ENCODE measurements at places on chromosomes 12 and 14.

DNA sequence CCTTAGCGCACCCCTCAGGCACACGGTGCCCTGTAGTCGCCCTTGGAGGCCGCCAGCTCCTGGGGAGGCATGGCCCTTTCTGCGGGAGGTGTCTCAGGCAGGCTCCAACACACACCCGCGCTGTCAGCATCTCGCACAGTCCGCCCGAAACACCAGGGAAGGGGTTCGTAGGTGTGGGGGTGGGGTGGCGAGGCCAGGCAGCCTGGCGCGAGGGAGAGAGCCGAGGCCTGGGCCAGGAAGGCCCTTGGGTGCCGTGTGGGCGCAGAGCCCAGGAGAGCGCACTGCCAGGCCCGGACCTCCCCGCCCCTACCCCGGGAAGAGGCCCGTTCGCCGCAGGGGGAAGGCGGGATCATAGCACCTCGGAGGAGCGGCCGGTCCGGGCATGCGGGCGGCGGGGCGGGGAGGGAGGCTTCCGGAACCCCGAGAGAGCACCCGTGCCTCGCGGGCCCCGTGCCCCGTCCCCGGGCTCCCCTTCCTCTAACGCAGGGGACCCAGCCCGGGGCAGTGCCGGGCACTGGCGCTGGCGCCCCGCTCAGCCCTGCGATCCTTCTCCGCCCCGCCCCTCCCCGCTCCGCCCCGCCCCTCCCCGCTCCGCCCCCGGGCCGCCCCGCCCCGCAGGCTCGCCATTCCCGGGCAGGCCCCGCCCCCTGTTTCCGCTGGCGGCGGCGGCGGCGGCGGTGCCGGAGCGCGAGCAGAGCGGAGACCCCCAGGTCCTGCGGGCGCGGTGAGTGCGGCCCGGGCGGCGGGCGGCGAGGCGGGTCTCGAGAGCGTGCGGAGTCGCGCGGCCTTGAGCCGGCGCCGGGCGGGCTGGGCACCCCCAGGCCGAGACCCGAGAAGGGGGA is at the start of gene TSPAN9:
Gene TSPAN9 (plus strand): TSS at position 650 of the 842 bp plus-strand sequence. CDS start 123,815 bp downstream, outside the sequence.
- peaks cover 77% of the 10 kb centered on the region for H3K4me1 ChIP-seq
- H3K4me3 ChIP-seq = peak within 1 kb of the TSS; percentile 98
- H3K36me3 ChIP-seq = no peaks in the 10 kb centered on the region

GRCh38 chr14:96320605-96321004 is 42.5 kb downstream of the ATG2B start:
- no peak overlapping the region for H3K27ac ChIP-seq
- no peak for DNase-seq
- no peaks in the 10 kb centered on the region for H3K27me3 ChIP-seq
- no peak overlapping the region for H3K4me3 ChIP-seq

GRCh38 chr14:104289507-104289906 is 151.1 kb downstream of the KIF26A start:
- DNase-seq = peak; percentile 5
- no peak overlapping the region for H3K4me3 ChIP-seq
- no peaks in the 10 kb centered on the region for H3K36me3 ChIP-seq
- peaks cover 37% of the 10 kb centered on the region for H3K27me3 ChIP-seq
- peaks cover 5% of the 10 kb centered on the region for H3K4me1 ChIP-seq

- peaks cover 65% of the 10 kb centered on the region for H3K27me3 ChIP-seq
- peak within 1 kb of the TSS; percentile 76 for H3K4me3 ChIP-seq
- no peaks in the 10 kb centered on the region for H3K36me3 ChIP-seq
- DNase-seq = peak; percentile 76
- peaks cover 54% of the 10 kb centered on the region for H3K4me1 ChIP-seq
These were observed at the start of gene SPTB for GRCh38 chr14:64879635-64880220. SPTB (minus strand) TSS chr14:64879907; CDS start chr14:64823094, 56,813 bp downstream.

DNA sequence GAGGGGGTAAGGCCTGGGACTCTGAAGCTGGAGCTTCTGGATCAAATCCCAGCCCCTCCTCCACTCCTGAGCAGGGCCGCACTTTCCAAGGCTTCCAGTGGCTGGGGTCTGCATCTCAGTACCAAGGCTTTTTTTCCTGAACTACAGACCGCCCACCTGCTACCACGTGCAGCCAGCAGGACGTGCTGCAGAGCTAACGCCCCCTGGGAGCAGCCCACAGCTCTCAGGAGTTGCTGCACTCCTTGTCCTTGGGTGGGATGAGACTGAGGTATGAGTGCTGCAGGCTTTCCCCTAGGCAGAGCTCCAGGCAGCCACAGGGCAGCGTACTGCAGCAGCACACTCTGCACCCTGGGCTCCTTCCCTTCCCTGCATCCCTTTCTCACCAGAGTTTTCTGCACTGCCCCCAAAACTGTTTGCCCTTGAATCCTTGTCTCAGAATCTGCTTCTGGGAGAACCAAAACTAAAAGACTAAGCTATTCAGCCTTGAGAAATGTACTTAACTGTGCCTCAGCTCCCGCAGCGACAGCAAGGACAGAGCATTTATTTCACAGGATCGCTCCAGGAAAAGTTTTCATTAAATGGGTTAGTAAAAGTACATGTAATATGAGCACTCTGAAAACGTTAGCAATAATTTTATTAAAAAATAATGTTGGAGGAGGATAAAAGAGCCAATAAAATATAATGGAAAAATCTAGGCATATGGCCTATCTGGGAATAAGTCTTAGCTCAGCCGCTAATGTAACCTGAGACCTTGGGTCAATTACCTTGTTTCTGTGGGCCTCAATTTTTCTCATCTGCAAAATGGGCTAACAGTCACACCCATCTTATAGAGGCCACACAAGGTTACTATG is 25.5 kb downstream of the RBM19 start:
- H3K36me3 ChIP-seq = peaks cover 98% of the 10 kb centered on the region
- no peak for DNase-seq
- H3K27ac ChIP-seq = no peak overlapping the region

DNA sequence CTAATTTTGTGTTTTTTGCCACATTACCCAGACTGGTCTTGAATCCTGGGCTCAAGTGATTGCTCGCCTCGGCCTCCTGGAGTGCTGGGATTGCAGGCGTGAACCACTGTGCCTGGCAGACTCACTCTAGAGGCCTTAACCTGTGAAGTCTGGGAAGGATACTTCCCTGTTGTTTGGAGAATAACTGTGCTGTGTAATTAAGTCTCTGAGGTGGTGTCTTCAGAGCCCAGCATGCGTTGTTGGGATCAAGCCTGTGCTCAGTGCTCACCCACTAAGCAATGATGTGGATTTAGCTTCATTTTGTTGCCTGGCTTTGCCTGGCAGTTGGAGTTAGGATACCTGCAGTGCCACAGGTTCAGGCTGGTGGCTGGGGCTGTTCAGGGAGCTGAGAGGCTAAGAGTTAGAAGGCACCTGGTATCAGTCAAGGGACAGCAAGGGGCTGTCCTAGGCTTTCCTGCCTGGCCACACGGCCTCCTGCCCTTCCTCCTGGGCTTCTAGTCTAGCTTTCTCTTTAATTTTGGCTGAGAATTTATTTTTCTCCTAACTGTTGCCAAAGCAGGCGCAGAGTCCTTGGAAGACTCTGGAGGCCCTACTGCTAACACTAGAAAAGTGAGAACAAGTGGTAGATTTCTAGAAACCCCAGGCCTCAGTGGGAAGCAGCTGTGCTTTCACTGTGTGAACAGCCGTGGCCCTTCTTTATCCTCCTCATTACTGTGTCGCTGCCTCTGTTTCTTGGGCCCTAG is 38.5 kb downstream of the EP400 start:
- no peaks in the 10 kb centered on the region for H3K27me3 ChIP-seq
- no peak for DNase-seq
- no peak overlapping the region for H3K27ac ChIP-seq
- H3K4me1 ChIP-seq = peaks cover 6% of the 10 kb centered on the region
- no peak overlapping the region for H3K4me3 ChIP-seq

- peaks cover 87% of the 10 kb centered on the region for H3K36me3 ChIP-seq
- H3K27ac ChIP-seq = no peak overlapping the region
- H3K4me1 ChIP-seq = peaks cover 22% of the 10 kb centered on the region
- no peak overlapping the region for H3K4me3 ChIP-seq
These were observed 5.2 kb downstream of the SMARCD1 start for GRCh38 chr12:50090391-50090790.

DNA sequence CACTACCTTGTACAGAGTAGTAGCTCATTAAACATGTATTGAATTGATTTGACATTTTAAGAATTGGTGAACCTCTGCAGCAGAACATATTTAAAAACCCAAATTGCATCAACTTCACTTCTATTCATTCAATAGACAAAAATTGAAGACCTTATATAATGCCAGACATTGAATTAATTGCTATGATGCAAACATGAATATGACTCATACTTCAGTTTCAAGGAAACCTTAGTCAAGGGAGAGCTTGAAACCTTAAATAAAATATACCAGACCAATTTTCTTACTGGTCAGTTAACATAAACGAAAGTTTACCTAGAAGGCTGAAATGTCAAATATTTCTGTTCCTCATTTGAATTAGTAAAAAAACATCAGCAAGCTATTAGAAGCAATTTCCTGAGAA is 5.0 kb upstream of the MGAT4C start:
- no peak overlapping the region for H3K27ac ChIP-seq
- H3K4me3 ChIP-seq = no peak overlapping the region
- peaks cover 4% of the 10 kb centered on the region for H3K4me1 ChIP-seq
- no peaks in the 10 kb centered on the region for H3K27me3 ChIP-seq
- DNase-seq = no peak

GRCh38 chr14:24607081-24607480 is 2.4 kb downstream of the GZMH start:
- H3K4me3 ChIP-seq = no peak overlapping the region
- H3K4me1 ChIP-seq = no peaks in the 10 kb centered on the region
- no peak overlapping the region for H3K27ac ChIP-seq
- H3K36me3 ChIP-seq = no peaks in the 10 kb centered on the region
- H3K27me3 ChIP-seq = peaks cover 7% of the 10 kb centered on the region
- no peak for DNase-seq

GRCh38 chr14:77270361-77271112 is 469 bp downstream of the NGB start:
- H3K27me3 ChIP-seq = peaks cover 79% of the 10 kb centered on the region
- no peak for DNase-seq
- H3K4me1 ChIP-seq = peaks cover 11% of the 10 kb centered on the region
- no peak overlapping the region for H3K27ac ChIP-seq
- H3K36me3 ChIP-seq = no peaks in the 10 kb centered on the region
- peak overlapping the region; percentile 25 for H3K4me3 ChIP-seq

DNA sequence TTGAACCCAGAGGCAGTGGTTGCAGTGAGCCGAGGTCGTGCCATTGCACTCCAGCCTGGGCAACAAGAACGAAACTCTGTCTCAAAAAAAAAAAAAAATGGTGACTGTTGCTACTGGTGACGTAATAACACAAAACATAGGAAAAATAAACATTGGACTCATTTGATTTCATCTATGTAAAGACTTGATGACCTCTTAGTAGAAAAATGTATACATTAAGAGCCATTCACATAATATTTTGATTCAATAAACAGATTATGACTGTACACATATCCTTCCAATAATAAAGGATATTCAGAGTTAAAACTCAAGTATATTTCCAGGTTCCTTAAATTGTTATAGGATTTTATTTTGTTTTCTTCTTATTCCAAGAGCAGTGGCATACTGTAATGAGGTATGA is 65.7 kb upstream of the AEBP2 start:
- no peak for DNase-seq
- H3K27me3 ChIP-seq = no peaks in the 10 kb centered on the region
- no peak overlapping the region for H3K4me3 ChIP-seq
- H3K36me3 ChIP-seq = peaks cover 86% of the 10 kb centered on the region
- H3K4me1 ChIP-seq = peaks cover 9% of the 10 kb centered on the region
- H3K27ac ChIP-seq = no peak overlapping the region

GRCh38 chr12:2974560-2974971 is 15.4 kb downstream of the TEAD4 start:
- no peaks in the 10 kb centered on the region for H3K27me3 ChIP-seq
- DNase-seq = no peak
- H3K4me3 ChIP-seq = peak overlapping the region; percentile 49
- H3K4me1 ChIP-seq = peaks cover 29% of the 10 kb centered on the region

DNA sequence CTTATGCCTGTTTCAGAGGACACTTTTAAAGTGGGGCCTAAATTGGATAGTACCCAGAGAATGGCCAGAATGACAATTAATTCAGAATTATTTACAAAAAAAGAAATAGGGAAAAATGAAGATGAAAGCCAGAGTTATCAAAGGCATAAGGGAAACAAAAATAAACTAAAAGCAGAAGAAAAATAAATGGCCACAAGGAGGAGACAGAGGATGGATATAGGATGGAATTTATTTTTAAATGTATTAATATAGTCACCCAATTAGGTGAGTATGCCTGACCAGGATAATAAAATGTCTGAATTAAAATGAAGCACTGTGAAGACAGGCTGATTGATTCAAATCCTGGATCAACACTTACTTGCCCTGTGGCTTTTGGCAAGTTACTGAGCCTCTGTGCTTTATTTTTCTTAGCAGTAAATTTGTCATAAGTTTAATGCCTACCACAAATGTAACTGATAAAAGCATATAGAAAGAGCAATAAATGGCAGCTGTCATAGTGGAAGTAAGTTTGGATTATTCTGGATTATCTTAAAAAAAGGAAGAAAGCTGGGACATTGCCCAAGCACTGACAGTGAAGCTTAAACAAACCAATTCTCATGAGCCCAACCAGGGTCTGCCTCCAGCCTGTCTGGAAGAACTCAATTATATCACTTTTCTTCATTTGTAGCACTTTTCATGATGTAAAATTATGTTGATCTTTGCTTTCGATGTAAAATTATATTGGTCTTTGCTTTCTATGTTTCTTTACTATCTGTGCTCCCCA is 3.5 kb downstream of the CLEC9A start:
- no peak for DNase-seq
- no peak overlapping the region for H3K4me3 ChIP-seq
- H3K36me3 ChIP-seq = no peaks in the 10 kb centered on the region
- H3K4me1 ChIP-seq = no peaks in the 10 kb centered on the region
- no peaks in the 10 kb centered on the region for H3K27me3 ChIP-seq

DNA sequence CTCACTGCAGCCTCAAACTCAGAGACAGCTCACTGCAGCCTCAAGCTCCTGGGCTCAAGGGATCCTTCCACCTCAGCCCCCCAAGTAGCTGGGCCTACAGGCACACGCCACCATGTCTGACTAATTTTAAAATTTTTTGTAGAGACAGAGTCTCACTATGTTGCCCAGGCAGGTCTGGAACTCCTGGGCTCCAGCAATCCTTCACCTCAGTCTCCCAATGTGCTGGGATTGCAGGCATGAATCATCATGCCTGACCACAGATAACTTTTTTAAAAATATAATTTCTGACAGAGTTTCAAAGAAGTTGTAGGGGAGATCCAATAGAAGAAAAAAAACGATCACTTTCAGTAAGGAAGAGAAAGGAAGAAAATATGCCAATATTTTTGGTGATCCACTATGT is 189.7 kb upstream of the CDKN3 start:
- H3K27ac ChIP-seq = no peak overlapping the region
- DNase-seq = no peak
- peaks cover 6% of the 10 kb centered on the region for H3K27me3 ChIP-seq
- no peak overlapping the region for H3K4me3 ChIP-seq

- no peaks in the 10 kb centered on the region for H3K36me3 ChIP-seq
- no peaks in the 10 kb centered on the region for H3K4me1 ChIP-seq
- H3K27me3 ChIP-seq = peaks cover 42% of the 10 kb centered on the region
- no peak overlapping the region for H3K27ac ChIP-seq
- DNase-seq = peak; percentile 0
These were observed 30.4 kb downstream of the RTL1 start for GRCh38 chr14:100873096-100873482.

- peaks cover 4% of the 10 kb centered on the region for H3K4me1 ChIP-seq
- no peak for DNase-seq
- H3K27me3 ChIP-seq = no peaks in the 10 kb centered on the region
- H3K27ac ChIP-seq = peak overlapping the region; percentile 48
- no peaks in the 10 kb centered on the region for H3K36me3 ChIP-seq
These were observed 36.0 kb upstream of the SNX6 start for GRCh38 chr14:34665785-34666435.
